Substantia nigra (tissue), 51 donors: ENCODE measurements at places on chromosomes 7 and 10.

GRCh38 chr7:137877027-137877675 lies 30.4 kb upstream of the DGKI start:
- DNase-seq = no peak

- DNase-seq = no peak
Measured at GRCh38 chr7:29384277-29384676, 179.4 kb upstream of the PRR15 start.

DNA sequence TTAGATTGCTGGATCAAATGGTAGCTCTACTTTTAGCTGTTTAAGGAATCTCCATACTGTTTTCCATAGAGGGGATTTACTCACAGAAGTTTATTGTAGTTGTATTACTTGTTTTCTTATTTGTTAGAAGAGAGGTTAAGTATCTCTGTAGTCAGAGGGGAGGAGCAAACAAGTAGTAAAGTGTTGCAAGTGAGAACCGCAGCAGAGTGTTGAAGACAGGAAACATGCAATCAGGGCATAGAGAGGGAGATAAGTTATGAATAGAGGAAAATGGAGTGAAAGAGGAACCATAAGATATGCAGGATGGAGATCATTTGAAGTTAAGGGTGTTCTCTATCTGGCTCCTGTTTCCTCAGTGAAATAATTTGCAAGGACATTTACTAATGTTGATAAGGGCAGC lies 331.4 kb upstream of the TMEM229A start:
- DNase-seq = no peak

- DNase-seq = peak; percentile 54
Measured at GRCh38 chr7:32070406-32071360, at the start of gene PDE1C. TSS of gene PDE1C (minus strand) at chr7:32070407.

GRCh38 chr10:97171001-97171400 lies 14.8 kb downstream of the SLIT1 start:
- no peak for DNase-seq

DNA sequence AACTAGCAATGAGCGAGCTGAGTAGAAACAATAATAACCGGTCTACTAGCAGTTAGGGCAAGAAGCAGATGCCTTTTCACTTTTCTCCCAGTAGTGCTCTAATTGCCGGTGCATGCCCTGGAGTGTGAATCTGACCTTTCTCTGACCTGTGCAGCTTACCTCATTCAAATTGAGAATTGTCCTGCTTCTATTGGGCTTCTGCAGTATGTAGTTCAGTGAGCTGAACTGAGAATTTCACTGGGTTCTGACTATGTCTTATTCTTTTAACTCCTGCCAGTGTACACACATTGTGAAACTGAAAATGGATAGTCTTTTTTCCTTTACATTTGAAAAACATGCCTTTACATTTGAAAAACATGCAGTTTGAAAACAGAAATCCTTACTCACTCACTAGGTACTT lies 157.9 kb upstream of the GRM3 start:
- no peak for DNase-seq

- DNase-seq = no peak
Measured at GRCh38 chr7:22542254-22542653, 42.3 kb upstream of the STEAP1B start.

GRCh38 chr10:69846293-69846921 lies 44.7 kb downstream of the COL13A1 start:
- peak; percentile 7 for DNase-seq

DNA sequence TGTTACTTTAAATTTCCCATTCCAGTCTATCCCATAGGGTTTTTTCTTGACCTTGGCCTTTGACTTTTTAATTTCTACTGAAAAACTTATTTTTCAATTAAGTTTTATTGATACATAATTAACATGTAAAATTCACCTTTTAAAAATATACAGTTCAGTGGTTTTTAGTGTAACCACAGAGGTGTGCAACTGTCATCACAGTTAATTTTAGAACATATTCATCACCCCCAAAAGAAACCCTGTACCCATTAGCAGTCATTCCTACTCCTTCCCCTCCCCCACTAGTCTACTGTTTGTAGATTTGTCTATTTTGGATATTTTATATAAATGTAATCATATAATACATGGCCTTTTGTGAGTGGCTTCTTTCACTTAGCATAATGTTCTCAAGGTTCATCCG lies 96.5 kb upstream of the GJD4 start:
- DNase-seq = no peak

DNA sequence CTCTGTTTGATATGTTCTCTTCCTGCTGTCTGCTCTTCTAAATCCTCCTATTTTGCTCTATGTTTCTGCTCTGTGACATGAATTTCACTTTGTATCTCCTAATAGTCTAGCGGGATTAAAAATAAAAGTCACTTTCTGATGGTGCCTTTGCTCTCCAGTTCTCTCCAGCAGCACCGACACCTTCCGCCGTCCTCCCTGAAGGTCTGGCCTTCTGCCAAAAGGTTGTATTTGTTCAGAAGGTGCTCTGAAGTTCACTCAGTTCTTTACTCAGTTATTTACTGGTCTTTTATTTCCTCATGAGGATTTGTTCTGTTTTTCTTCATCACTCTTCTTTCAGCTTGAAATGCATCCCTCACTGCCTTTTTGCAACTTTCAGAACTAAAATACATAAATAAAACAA lies 11.2 kb upstream of the EPHA1 start:
- no peak for DNase-seq

GRCh38 chr7:149254181-149254858 lies 7.7 kb upstream of the ZNF783 start:
- no peak for DNase-seq

- no peak for DNase-seq
Measured at GRCh38 chr10:84511709-84512285, 183.4 kb downstream of the CCSER2 start.

DNA sequence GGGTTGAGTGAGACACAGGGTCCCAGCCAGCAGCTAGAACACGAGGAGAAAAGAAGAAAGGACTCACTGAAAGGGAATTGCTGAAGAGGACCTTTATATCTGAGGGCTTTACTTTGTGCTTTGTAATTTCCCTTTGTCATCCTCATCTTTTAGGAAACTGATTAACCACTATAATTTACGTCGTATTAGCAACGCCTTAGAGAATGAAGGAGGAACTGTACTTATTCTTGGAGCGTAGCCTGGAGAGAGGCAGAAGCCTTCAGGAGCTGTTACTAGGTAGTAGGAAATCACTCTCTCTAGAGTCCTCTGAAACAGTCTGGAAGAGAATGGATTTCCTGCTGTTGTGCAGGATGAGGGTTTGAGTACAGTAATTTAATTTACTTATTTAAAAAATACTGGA lies 101.0 kb upstream of the STEAP1B start:
- no peak for DNase-seq

GRCh38 chr10:12154516-12154915 lies 25.0 kb downstream of the SEC61A2 start:
- DNase-seq = no peak

- no peak for DNase-seq
Measured at GRCh38 chr10:30816820-30817171, 187.2 kb upstream of the LYZL2 start.

- no peak for DNase-seq
Measured at GRCh38 chr7:155997431-155998327, 185.4 kb upstream of the SHH start.

GRCh38 chr7:121546632-121547543 lies 150.8 kb upstream of the FAM3C start:
- no peak for DNase-seq

GRCh38 chr10:77635402-77636227 lies 2.0 kb downstream of the KCNMA1 start:
- DNase-seq = no peak

- DNase-seq = no peak
Measured at GRCh38 chr10:29084681-29085307, 204.1 kb upstream of the LYZL1 start.
